ENCODE measurements at places on chromosomes 7 and 10. TPM values are rescaled to one million over a fixed set of nuclear protein-coding genes. Genes with fewer than 3 reads are reported as not detected.

The CNTNAP2 gene
- 0.58 TPM for total RNA-seq

The RHOBTB1 gene
- total RNA-seq = 10.3 TPM

The TSPAN15 gene
- total RNA-seq = 14.0 TPM

The TMEM270 gene
- not detected for total RNA-seq

The ACTR3C gene
- 4.6 TPM for total RNA-seq

The GALNT17 gene
- total RNA-seq = not detected

The MRLN gene
- total RNA-seq = not detected

The TMEM120A gene
- 31.2 TPM for total RNA-seq

Data from myometrial cell (primary cell).